Mesendoderm (in vitro differentiated cells): ENCODE measurements at places on chromosomes 12 and 14.

DNA sequence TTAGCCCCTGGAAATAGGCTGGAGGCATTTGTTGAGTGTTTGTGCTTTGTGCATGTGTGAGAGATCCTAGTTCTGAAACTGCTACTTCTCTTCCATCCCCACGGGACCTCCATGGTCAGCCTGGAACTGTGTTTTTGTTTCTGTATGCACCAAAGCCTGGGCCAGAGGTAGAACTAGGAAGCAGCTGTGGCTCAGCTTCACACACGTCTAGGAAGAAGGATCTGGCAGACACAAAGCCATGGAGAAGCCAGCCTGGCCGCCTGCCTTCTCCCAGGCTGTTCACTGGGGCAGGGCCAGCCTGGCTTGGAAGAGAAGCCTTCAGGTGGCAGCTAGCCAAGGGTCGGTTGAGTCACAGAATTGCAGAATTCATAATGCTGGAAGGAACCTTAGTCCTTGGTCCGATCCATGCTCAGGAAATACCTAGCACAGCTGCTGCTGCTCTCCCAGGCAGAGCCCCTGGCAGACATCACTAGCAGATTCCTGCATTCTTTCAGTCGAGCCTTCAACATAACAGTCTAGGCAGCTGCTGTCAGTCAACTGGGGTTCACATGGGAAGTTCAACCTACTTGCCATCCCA, 27.0 kb downstream of the RIN3 start:
- H3K27ac ChIP-seq = no peak overlapping the region
- no peak overlapping the region for H3K4me3 ChIP-seq
- no peaks in the 10 kb centered on the region for H3K36me3 ChIP-seq
- H3K27me3 ChIP-seq = no peaks in the 10 kb centered on the region

DNA sequence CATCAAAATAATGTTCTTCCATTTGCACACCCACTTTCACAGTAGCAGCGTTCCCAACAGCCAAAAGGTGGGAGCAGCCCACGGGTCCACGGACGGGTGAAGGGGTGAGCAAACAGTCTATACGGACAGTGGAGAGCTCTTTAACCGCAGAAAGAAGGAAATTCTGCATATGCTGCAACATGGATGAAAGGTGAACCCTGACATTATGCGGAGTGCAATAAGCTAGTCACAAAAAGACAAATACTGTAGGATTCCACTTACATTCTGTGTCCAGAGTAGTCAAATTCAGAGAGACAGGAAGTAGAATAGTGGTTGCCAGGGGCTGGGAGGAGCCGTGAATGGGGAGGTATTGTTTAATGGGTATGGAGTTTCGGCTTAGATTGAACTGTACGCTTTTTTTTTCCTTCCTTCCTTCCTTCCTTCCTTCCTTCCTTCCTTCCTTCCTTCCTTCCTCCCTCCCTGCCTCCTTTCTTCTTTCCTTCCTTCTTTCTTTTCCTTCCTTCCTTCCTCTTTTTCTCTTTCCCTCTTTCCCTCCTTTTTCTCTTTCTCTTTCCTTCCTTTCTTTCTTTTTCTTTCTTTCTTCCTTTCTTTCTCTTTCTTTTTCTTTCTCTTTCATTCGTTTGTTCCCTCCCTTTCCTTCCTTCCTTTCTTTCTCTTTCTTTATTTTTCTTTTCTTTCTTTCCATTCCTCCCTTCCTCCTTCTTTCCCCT, 15.8 kb upstream of the ANKRD9 start:
- H3K27me3 ChIP-seq = no peaks in the 10 kb centered on the region
- no peak for DNase-seq
- H3K4me1 ChIP-seq = no peaks in the 10 kb centered on the region
- H3K4me3 ChIP-seq = peak overlapping the region; percentile 42
- peak overlapping the region; percentile 55 for H3K27ac ChIP-seq
- H3K36me3 ChIP-seq = no peaks in the 10 kb centered on the region

- peaks cover 8% of the 10 kb centered on the region for H3K4me1 ChIP-seq
- no peak overlapping the region for H3K27ac ChIP-seq
- H3K4me3 ChIP-seq = no peak overlapping the region
- H3K27me3 ChIP-seq = no peaks in the 10 kb centered on the region
These were observed 232.1 kb downstream of the CACNA1C start for GRCh38 chr12:2284857-2285256.

- no peaks in the 10 kb centered on the region for H3K36me3 ChIP-seq
- DNase-seq = no peak
- H3K27ac ChIP-seq = no peak overlapping the region
- no peaks in the 10 kb centered on the region for H3K4me1 ChIP-seq
These were observed 9.5 kb downstream of the PCNX1 start for GRCh38 chr14:70916799-70917198.

GRCh38 chr12:93813972-93814821, 137.0 kb downstream of the CRADD start:
- no peak overlapping the region for H3K27ac ChIP-seq
- H3K4me1 ChIP-seq = peaks cover 4% of the 10 kb centered on the region
- no peak for DNase-seq
- H3K27me3 ChIP-seq = no peaks in the 10 kb centered on the region
- H3K36me3 ChIP-seq = no peaks in the 10 kb centered on the region

DNA sequence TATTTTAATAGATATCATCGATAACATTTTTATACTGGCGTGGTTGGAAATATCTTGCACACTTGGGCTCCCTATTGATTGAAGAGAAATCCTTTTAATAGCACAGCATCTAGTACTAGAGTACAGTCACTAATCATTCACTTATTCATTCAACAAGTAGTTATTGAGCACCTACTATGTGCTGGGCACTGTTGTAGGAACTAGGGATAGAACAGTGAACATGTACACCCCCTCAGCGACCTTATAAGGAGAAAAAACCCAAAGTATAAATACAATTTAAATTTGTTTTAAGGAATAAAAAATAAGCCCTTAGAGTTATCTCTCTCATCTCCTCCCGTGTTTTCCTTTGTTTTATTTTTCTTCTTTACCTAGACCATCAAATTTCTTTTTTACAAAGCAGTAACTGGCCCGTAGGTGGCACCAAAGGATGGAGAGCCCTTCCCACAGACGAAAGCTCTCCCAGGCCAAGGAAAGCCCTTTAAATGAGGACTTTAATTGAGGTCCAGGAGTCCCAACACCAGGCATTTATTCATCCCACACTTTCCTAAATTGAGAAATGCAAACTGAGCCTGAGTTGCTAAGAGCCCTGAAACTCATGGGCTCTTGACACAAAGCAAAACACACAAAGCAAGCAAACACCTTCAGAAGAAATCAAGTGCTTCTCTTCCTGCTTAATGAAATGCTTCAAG, 29.0 kb downstream of the PEBP1 start:
- H3K27ac ChIP-seq = no peak overlapping the region
- no peaks in the 10 kb centered on the region for H3K4me1 ChIP-seq
- H3K4me3 ChIP-seq = no peak overlapping the region
- peak; percentile 55 for DNase-seq

GRCh38 chr12:43038991-43039390, 449.4 kb upstream of the PRICKLE1 start:
- no peak overlapping the region for H3K4me3 ChIP-seq
- no peaks in the 10 kb centered on the region for H3K27me3 ChIP-seq
- H3K27ac ChIP-seq = no peak overlapping the region
- no peak for DNase-seq

DNA sequence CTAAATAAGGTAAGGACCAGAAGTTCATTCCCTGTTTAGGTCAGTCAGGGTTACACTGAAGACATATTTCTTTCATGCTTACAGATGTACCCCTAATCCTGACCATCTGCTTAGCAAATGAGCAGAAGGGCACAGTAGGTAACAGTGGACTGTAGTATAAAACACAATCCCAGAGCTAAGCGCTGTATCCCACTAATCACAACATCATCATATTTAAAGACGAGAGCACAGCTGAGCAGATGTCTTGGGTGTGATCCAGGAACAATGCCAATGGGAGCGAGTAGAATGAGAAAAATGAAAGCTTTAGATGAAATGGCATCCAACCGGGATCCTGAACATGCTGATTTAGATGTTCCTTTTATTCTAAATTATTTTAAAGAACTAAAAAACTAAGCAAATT, 213.4 kb downstream of the CCER1 start:
- no peak overlapping the region for H3K27ac ChIP-seq
- H3K4me1 ChIP-seq = no peaks in the 10 kb centered on the region
- no peak for DNase-seq

GRCh38 chr12:67647799-67648520, 585 bp upstream of the DYRK2 start:
- peak overlapping the region; percentile 35 for H3K27ac ChIP-seq
- peak; percentile 97 for DNase-seq
- no peaks in the 10 kb centered on the region for H3K27me3 ChIP-seq
- H3K4me1 ChIP-seq = no peaks in the 10 kb centered on the region
- H3K36me3 ChIP-seq = no peaks in the 10 kb centered on the region

DNA sequence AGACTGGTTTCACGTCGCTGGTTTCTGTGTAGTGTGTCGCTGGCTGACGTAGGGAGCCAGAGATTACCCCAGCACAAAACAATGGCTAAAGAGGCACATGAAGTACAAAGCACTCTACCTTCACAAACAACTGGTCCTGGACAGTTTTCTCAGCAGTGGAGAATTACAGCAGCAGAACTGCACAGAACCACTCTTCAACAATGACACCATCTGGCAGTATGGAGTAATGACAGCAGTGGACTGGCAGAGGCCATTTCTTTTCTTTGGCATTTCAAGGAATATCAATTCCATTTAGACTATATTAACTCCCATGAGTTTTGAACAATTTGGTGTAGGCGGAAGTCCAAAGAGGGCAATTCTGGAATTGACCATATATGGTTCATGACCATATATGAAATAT, 1074.1 kb downstream of the AACS start:
- DNase-seq = no peak
- no peak overlapping the region for H3K27ac ChIP-seq
- no peak overlapping the region for H3K4me3 ChIP-seq

GRCh38 chr14:49858383-49858782, 5.8 kb upstream of the NEMF start:
- H3K4me1 ChIP-seq = no peaks in the 10 kb centered on the region
- H3K27me3 ChIP-seq = no peaks in the 10 kb centered on the region
- H3K36me3 ChIP-seq = no peaks in the 10 kb centered on the region

- peak overlapping the region; percentile 28 for H3K27ac ChIP-seq
- peak; percentile 37 for DNase-seq
- H3K4me1 ChIP-seq = peaks cover 2% of the 10 kb centered on the region
- H3K27me3 ChIP-seq = no peaks in the 10 kb centered on the region
These were observed 352 bp downstream of the PHB2 start for GRCh38 chr12:6970096-6970527.

DNA sequence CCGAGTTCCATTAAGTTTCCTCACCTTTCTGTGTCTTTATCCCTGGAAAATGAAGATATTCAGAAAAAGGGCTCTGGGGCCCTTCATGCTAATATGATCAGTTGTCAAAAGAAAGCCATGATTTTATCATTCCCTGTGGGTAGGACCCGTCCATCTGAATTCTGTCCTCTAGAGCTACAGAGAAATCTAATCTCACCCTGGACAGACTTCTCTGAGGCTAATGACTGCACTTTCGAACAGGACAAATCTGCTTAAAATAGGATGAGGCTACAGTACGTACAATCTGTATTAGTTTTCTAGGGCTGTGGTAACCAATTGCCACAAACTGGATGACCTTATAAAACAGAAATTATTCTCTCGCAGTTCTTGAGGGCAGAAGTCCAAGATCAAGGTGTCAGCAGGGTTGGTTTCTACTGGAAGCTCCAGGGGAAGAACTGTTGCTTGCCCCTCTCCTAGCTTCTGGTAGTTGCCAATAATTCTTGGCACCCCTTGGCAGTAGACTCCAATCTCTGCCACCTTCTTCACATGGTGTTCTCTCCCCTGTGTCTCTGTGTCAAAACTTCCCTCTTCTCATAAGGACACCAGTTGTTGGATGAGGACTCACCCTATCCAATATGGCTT, 1.3 kb downstream of the AK7 start:
- no peaks in the 10 kb centered on the region for H3K36me3 ChIP-seq
- H3K4me1 ChIP-seq = no peaks in the 10 kb centered on the region
- H3K27ac ChIP-seq = no peak overlapping the region
- H3K4me3 ChIP-seq = no peak overlapping the region

DNA sequence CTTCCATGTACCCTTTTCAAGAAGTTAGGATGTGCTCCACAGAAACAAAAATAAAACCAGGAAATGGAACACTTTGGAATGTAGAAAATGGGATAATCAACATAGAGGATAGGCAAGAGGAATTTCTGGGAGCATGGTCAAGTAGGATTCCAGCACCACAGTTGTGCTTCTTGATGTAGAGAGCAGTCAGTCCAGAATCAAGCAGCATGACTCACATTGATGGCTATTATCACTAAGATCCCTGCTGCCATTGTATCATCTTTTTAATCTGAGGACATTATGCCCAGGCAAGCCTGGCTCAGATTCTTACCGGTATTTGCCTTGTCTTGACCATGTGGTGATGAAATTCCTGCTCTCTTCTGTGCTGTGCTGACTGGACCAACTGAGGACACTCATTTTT, 5.7 kb downstream of the ETFRF1 start:
- no peaks in the 10 kb centered on the region for H3K27me3 ChIP-seq
- no peak overlapping the region for H3K27ac ChIP-seq
- DNase-seq = no peak
- H3K36me3 ChIP-seq = no peaks in the 10 kb centered on the region
- no peaks in the 10 kb centered on the region for H3K4me1 ChIP-seq
- H3K4me3 ChIP-seq = no peak overlapping the region

- no peak overlapping the region for H3K4me3 ChIP-seq
- H3K4me1 ChIP-seq = no peaks in the 10 kb centered on the region
- no peak for DNase-seq
- peaks cover 5% of the 10 kb centered on the region for H3K36me3 ChIP-seq
- H3K27me3 ChIP-seq = no peaks in the 10 kb centered on the region
These were observed 18.3 kb downstream of the MTRFR start for GRCh38 chr12:123251403-123252076.

DNA sequence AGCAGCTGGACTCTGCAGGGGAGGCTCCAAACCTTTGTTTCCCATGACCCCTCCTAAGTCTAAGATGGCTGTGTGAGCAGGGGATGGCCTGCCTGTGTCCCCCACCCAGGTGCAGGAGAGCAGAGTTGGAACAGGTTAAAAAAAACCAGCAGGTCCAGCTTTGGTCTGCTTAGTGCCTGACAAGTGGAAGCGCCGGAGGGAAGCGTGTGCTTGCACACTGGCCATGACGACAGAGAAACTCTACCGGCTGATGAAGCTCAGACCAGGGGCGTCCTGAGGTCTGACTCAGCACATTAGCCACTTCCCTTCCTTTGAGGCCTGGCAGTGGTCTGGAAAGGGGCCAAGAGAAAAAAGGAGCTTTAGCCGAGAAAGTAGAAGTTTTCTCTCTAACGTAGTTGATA, 280.1 kb downstream of the VRK1 start:
- H3K4me1 ChIP-seq = no peaks in the 10 kb centered on the region
- H3K27me3 ChIP-seq = no peaks in the 10 kb centered on the region

GRCh38 chr12:20126601-20127000, 241.7 kb upstream of the PDE3A start:
- H3K27ac ChIP-seq = no peak overlapping the region
- no peaks in the 10 kb centered on the region for H3K27me3 ChIP-seq
- no peak for DNase-seq
- H3K4me3 ChIP-seq = no peak overlapping the region
- H3K4me1 ChIP-seq = no peaks in the 10 kb centered on the region
- H3K36me3 ChIP-seq = no peaks in the 10 kb centered on the region

- DNase-seq = no peak
- H3K4me1 ChIP-seq = peaks cover 10% of the 10 kb centered on the region
- H3K27me3 ChIP-seq = no peaks in the 10 kb centered on the region
- no peak overlapping the region for H3K4me3 ChIP-seq
- H3K36me3 ChIP-seq = no peaks in the 10 kb centered on the region
- no peak overlapping the region for H3K27ac ChIP-seq
These were observed 416.5 kb downstream of the NELL2 start for GRCh38 chr12:44459569-44459968.
